Activated T-cell treated with anti-CD3 and anti-CD28 coated beads for 48 hours (primary cell): ENCODE measurements at places on chromosomes 13 and 19.
A peak's percentile ranks its signal among the peaks of the same experiment; 100 is the strongest.

- no peak for DNase-seq
These were observed 2.9 kb downstream of the ZNF816 start for GRCh38 chr19:52959613-52960295.

- DNase-seq, result no peak
These were observed 56.9 kb downstream of the ERICH4 start for GRCh38 chr19:41499899-41500298.

- no peak for DNase-seq
These were observed 5.3 kb downstream of the HSD17B14 start for GRCh38 chr19:48830965-48831364.

- DNase-seq, result no peak
These were observed 174.4 kb downstream of the SLC7A1 start for GRCh38 chr13:29421118-29421517.

GRCh38 chr19:31338069-31338776 lies 11.0 kb downstream of the TSHZ3 start:
- DNase-seq, result no peak

DNA sequence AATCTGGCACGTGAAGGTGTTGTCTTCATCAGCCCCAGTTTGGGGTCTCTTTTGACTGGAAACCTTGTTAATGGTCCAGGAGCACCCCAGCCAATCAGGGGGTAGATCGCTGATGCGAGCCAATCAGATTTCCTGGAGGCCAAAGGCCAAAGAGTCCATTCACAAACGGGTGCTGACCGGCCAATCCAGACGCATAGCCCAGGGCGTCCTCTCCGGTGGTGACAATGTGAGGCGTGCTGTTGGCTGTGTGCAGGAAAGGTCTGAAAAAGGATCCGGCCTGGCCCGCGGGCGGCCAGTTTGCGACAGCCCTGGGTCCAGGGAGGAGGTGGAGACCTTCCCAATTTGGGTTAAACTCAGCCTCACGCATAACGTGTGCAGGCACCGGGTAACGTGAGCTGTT lies 3.1 kb downstream of the MAST3 start:
- DNase-seq, result no peak

DNA sequence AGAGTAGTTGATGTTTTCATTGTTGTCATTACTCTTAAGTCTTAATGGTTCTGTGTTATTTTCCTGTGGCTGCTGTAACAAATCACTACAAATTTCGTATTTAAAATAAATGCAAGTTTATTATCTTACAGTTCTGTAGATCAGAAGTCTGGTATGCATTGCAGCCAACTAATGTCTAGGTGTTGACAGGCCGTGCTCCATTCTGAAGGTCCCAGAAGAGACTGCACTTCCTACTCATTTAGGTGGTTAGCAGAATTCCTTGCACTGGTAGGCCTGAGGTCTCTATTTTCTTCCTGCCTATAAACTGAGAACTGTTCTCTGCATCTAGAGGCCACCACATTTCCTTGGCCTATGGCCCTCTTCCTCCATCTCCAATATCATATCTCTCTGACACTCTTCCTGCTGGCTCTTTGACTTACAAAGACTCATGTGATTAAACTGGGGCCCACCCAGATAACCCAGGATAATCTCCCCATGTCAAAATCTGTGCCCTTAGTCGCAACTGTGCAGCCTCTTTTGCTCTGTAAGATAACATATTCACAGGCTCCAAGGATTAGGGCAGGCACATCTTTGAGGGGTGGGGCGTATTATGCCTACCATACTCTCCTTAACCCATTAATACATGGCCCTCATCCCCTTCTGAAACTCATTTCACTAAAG lies 468.4 kb downstream of the FOXO1 start:
- no peak for DNase-seq

GRCh38 chr19:5204212-5204611 lies 136.4 kb downstream of the PTPRS start:
- no peak for DNase-seq

DNA sequence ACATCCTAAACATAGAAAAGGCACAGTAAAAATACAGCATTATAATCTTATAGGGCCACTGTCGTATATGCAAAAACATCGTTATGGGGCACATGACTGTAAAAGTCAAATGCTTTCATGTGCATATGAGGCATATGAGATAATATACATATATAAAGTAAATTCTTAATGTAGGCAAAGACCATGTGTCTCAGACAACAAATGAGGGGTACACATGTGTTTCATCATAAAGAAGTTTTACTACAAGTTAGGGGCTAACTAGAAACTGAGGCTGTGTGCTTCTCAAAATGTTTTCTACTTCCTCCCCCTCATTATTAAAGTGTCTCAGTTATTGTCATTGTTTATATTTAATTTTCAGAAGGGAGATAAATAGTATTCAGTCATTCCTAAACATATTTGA lies 309.6 kb downstream of the SHISA2 start:
- no peak for DNase-seq

- no peak for DNase-seq
These were observed 674.6 kb upstream of the SGCG start for GRCh38 chr13:22506096-22506691.

DNA sequence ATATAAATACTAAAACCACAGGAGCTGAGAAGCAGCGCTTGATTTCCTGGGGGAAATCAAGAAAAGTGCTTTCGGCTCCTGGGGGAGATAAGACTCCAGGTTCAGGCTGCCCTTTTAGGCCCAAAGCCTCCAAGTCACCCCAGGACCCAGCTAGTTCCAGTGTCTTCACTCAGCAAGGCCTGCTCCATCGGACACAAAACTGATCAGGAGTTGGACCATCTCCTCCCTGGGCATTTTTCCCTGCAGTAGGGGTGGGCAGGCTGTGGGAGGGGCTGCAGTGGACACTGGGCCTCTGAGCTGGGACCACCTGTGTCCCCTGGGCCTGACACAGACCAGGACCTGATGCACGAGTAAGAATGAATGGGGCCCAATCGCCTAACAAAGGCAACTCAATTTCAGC lies 15.2 kb downstream of the C19orf12 start:
- DNase-seq, result no peak

DNA sequence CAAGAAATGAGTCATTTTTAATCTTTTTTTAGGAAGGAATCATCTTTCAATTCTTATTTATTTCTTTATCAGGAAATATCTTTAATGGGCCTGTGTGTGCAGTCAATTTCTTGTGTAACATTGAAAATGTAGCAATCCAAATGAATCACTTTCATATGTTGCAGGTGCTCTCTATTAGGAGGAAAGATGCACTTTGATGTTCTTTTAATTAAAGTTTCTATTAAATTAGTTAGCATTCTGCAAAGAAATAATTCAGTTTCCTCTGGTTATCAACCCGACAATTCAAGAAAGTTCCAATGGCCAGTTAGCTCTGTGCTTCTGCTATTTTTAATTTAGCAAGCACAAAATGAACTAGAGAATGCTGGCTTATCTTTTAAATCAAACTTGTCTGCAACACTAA lies 212.0 kb downstream of the PCDH17 start:
- DNase-seq, result no peak

GRCh38 chr19:2355168-2356035 lies 4.7 kb upstream of the TMPRSS9 start:
- DNase-seq, result no peak

DNA sequence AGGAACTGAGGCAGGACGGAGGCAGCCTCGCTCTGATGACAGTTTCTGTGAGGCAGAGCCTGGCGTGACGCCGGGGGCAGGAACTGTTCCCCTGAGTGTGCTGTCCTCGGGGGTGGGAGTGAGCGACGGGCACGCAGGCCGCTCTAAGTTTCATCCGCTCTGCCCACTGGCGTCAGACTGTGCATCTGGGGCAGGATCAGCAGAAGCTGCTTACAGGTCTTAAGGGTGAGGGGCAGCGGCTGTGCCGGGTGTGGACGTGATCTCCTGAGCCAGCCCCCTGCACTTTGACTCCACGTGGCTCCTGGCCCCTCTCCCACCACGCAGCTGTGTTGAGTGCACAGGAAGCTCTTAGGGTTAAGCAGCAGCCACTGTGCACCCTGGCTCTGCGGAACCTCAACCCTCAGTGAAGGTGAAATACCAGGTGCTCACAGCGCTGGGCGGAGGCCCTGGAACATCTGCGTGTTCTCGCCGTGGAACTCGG lies 1.5 kb downstream of the GRK1 start:
- no peak for DNase-seq

GRCh38 chr13:75402787-75403186 lies 79.2 kb downstream of the TBC1D4 start:
- DNase-seq, result no peak

GRCh38 chr19:29811125-29812079 lies at the start of gene CCNE1:
Gene CCNE1, plus strand, starts transcription at chr19:29811991. Its CDS starts 565 bp downstream, at chr19:29812556.
- DNase-seq, result peak; percentile 97

- DNase-seq, result no peak
These were observed 923 bp downstream of the DOCK9 start for GRCh38 chr13:98976941-98977340.

- no peak for DNase-seq
These were observed 116.0 kb upstream of the ARGLU1 start for GRCh38 chr13:106683918-106684317.

- peak; percentile 53 for DNase-seq
These were observed at the start of gene RINL for GRCh38 chr19:38877781-38878574. Gene RINL, minus strand, starts transcription at chr19:38878275. Its CDS starts 1,533 bp downstream, at chr19:38876742.

GRCh38 chr19:19074196-19074882 lies 10.5 kb downstream of the SLC25A42 start:
- no peak for DNase-seq

DNA sequence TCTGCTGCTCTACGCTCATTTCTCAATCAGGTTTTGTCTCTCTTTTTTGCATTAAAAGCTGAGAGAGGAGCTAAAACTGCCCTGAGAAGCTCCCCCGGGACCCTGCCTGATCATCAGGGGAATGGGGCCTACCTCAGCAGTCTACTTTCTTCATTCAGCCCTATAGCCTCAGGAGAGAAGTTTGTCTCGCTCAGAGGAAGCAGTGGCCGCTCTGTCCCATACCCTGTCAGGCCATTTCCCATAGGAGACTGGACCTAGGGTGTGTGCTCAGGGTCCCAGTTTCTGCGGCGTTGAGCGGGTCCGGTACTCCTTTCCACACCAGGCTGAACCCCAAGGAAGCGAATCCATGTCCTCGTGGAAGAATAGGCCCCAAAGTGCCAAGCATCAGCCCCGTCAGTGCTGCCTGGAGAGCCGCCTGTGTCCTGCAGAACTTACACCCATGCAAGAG lies 21.7 kb downstream of the UBE2L5 start:
- DNase-seq, result no peak

- no peak for DNase-seq
These were observed 5.5 kb upstream of the NAPA start for GRCh38 chr19:47520343-47520806.

GRCh38 chr19:4704317-4704673 lies 19.3 kb downstream of the DPP9 start:
- DNase-seq, result no peak
